Stromal cell of bone marrow (primary cell): ENCODE measurements at places on chromosomes 13 and 19.

DNA sequence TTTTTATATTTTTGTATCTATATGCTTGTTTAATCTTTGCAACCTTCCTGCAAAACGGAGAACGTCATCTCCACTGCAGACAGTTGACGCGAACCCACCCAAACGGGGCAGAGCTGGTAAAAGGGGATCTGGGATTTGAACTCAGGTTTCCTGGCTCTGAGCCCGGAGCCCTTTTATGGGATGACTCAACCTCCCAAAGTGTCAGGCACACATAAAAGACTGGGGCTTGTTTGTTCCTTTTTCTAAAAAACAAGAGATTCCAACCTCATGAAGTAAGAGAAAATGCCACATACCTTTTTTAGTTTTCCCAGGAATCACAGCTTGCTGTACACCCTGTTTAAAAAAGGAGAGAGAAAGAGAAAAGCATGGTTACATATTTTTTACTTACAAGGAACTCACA lies 78.9 kb downstream of the GADD45B start:
- no peak for DNase-seq

- peak; percentile 44 for DNase-seq
These were observed 10.6 kb upstream of the ZNF460 start for GRCh38 chr19:57269515-57270250.

- peak; percentile 60 for DNase-seq
These were observed 673 bp downstream of the TEAD2 start for GRCh38 chr19:49361438-49362047.

DNA sequence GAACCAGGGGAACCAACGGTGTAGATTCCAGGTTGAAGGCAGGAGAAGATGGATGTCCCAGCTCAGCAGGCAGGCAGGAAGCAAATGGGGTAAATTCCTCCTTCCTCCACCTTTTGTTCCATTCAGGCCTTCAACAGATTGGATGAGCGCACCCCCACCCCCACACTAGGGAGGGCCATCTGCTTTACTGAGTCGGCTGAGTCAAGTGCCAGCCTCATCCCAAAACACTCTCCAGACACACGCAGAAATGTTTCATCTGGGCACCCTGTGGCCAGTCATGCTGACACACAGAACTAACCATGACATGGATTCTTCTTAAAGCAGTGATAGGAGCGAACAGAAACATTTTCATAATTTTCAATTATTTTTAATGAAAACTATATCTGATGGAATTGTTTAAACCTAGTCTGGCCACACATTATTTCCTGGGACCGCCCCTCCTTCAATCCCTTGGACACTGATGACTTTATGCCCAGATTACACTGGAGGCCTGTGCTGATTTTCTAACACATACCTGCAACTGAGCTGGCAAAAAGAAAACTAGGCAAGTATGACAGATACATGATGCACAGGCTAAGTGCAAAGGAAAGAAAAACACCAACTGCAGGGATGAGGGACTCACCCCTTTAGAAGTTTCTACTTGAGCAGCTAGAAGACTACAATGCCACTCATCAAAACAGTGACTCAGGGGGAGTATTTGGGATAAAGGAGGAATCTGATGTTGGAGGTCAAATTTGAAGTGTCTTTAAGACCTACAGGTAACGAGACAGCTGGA lies 154.2 kb downstream of the TNFRSF19 start:
- DNase-seq: peak; percentile 41

DNA sequence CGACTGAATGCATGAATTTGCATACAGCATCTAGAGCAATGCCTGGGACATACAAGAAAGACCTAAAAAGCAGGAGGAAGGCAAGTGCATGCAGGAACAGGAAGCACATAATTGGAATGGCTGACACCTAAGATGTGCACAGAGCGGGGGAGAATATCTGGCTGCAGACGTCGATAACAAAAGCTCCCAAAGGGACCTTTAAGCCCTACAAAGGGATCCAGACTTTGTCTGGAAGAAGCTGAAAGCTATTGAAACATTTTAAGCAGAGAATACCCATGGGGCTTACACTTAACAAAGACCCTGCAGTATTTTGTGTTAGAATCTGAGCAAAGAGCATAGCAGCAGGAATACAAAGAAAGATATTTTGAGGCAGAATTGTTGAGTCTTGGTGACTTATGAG lies 107.4 kb upstream of the CLDN10 start:
- no peak for DNase-seq

- DNase-seq: peak; percentile 76
These were observed 537.4 kb downstream of the MYO16 start for GRCh38 chr13:109166804-109167203.

- peak; percentile 89 for DNase-seq
These were observed at the start of gene ZIK1 for GRCh38 chr19:57583521-57584416. Gene ZIK1, plus strand, starts transcription at chr19:57584145. Its CDS starts 212 bp downstream, at chr19:57584357.

- DNase-seq: no peak
These were observed 3.5 kb downstream of the NCCRP1 start for GRCh38 chr19:39200066-39200802.

GRCh38 chr13:32941368-32941767 lies 74.9 kb upstream of the KL start:
- DNase-seq: no peak

- no peak for DNase-seq
These were observed 29.3 kb downstream of the PNPLA6 start for GRCh38 chr19:7564866-7565265.

GRCh38 chr13:62473190-62473943 lies 1057.7 kb upstream of the PCDH20 start:
- no peak for DNase-seq

- DNase-seq: no peak
These were observed 115.8 kb downstream of the NBEA start for GRCh38 chr13:35057858-35058257.

DNA sequence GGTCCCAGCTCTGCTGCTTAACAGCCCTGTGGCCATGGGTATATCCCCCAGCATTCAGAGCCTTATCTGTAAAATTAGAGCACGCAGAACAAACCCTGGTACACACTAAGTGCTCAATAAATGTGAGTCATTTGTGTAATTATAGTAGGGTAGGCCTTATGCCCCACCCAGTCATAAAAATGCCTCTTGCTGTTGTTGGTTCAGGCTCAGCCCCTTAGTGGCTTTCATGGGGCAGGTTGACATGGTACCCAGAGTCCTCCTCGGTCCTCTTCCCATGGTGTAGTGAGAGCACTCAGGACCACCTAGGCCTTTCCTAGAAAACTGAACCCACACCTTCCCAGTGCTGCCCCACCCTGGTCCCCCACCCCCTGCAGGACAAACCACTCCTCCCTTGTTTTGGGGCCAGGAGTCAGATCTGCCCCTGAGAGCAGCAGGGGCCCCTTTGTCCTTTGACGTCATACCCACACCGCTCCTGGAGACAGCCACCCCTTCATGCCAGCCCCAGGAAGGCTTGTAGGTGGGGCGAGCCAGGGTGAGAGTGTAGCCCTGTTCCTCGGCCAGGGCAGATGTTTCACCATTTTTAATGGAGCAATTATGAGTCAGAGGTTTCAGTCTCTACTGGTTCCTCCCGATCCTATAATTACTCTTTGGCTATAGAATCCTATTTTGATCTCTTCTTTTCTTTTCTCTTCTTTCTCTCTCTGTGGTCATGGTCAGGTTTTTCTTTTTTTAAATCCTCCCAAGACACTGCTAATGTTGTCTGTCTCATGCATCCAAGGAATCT lies 36.8 kb downstream of the ACTN4 start:
- peak; percentile 87 for DNase-seq

GRCh38 chr13:47220453-47221140 lies 323.7 kb upstream of the HTR2A start:
- DNase-seq: no peak

DNA sequence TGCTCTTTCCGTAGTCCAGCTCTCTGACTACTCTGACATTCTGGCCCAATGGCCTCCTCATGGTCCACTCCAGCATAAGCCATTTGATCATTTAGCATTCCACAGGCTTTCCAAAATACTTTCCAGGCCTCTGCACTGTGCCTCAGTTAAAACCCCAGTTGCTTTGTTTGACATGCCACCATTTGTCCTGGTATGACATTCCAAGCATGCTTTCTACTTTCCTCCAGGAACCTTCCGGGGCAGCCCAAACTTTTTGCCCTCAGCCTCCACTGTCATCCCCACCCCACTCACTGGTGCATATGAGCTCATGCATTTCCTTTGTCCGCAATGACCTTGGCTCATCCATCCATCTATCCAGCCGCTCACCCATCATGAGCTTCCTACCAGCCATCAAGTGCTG lies 41.8 kb upstream of the WASF3 start:
- DNase-seq: no peak

GRCh38 chr13:64033921-64034320 lies 2618.3 kb upstream of the PCDH20 start:
- no peak for DNase-seq

DNA sequence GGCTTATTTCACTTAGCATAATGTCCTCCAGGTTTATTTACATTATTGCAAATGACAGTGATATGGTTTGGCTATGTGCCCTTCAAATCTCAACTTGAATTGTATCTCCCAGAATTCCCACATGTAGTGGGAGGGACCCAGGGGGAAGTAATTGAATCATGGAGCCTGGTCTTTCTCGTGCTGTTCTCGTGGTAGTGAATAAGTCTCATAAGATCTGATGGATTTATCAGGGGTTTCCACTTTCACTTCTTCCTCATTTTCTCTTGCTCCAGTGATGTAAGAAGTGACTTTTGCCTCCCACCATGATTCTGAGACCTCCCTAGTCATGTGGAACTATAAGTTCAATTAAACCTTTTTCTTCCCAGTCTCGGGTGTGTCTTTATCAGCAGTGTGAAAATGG lies 109.6 kb downstream of the VWA8 start:
- DNase-seq: no peak

DNA sequence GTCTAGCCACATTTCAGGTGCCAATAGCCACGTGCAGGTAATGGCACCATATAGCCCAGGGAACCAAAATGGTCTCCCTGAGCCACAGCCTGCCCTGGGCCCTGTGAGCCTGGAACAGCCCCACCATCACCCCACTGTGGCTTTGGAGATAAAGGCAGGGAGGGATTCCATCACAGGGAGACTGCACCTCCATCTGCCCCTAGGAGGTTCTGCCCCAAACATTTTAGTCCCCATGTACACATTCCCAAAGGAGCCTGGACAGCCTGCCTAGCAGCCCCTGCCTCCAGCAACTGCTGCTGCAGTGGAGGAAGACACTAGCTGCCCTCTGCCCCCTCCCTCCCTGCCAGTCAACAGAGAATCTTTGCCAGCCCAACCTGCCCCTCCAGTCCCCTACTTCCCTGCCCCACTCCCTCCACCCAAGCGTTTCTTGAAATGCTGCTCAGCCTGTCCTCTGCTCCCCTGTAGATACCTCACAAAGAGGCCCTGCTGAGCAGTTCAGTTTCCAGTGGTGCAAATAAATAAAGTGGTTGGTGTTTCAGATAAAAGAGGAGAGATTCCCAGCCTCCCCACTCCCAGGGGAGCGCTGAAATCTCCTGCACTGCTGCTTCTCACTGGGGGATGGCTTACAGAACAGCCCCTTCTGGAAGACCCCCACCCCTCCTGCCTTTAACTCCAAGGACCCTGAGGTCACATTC lies 921.8 kb downstream of the UQCRFS1 start:
- DNase-seq: no peak

GRCh38 chr13:23160638-23161480 lies 19.9 kb upstream of the SGCG start:
- no peak for DNase-seq

DNA sequence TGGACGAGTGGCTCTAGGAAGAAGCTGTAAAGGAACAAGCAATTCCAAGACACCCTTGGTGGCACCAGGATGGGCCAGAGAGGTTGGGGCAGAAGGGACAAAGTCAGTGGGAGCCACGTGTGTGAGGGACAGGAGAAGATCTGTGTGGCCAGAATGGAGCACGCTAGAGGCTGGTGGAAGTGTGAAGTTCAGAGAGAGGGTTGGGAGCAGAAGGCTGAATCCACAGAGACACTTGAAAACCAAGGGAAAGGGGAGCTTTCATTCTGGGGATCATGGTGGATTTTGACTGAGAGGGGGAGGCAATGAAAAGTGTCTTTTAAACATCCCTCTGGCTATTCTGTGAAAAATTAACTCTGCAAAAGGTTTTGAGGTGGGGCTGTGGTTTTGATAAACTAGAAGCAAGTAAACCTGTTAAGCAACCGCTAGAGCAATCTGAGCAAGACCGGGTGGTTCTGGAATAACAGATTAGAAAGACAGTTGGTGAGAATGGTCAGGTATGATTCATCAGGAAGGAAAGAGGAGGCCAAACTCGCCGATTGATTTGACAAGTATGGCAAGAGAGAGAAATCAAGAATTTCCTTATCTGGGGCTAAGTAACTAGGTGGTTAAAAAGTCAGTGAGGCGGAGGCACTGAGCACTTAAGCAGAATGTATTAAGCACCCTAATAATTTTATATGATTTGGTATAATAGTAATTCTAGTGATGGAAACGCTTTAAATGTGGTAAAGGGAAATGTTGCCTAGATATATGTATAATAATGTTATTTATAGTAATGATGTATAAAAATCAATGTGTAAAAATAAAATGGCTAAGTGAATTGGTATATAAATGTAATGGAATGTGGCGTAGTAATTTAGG lies 140.0 kb downstream of the MYO16 start:
- no peak for DNase-seq

DNA sequence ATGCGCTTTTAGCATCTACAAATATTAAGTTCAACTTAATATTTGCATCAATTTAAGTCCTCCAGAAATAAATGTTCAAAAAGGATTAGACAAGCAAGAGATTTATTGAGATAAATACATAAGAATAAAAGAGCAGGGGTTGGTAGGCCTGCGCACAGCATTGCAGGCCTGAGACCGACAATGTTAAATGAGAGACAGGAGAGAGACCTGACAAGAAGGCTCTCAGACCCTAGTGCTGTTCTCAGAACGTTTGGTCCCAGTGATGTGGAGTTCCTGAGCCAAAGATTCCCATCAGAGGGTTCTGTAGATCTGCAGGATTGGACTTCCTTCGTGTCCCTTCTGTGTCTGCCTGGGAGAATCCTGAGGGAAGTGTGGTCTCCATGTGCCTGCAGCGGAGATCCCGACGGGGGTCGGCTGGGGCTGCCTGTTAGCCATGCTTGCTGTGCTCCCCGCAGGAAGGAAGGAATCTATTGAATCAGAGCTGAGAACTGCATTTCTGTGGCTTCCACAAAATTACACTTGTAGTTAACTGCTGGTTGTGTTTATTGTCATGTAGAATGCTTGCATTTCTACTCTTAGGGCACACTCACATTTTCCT lies 369.9 kb upstream of the SLC10A2 start:
- DNase-seq: no peak

DNA sequence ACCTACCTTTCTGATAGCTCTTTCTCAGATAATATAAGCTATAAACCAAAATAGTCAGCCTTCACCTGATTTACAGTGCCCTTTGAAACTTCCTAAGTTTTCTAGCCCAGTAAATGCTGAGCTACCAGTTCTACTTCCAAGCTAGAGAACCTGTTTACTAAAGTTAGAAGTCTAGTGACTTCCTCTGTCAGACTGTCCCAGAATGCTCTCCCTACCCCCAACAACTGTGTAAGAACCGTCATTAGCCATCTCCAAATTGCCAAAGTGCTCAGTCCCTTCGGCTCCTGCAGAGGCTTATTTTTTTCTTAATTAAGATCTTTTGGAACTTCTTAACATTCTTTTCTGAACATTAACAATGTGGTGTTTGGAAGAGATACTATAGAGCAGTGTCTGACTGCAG lies 3.2 kb upstream of the ABCC4 start:
- no peak for DNase-seq

- DNase-seq: peak; percentile 44
These were observed 5.7 kb downstream of the REX1BD start for GRCh38 chr19:18594096-18594823.
